Activated CD4-positive, CD25-positive, alpha-beta regulatory T cell treated with anti-CD3 and anti-CD28 coated beads, Interleukin-2, amount 50 U/mL, for 24 hours (primary cell): ENCODE measurements at places on chromosomes 7 and 10.

GRCh38 chr7:77407906-77408305 lies 8.2 kb downstream of the GSAP start:
- no peak for ATAC-seq

DNA sequence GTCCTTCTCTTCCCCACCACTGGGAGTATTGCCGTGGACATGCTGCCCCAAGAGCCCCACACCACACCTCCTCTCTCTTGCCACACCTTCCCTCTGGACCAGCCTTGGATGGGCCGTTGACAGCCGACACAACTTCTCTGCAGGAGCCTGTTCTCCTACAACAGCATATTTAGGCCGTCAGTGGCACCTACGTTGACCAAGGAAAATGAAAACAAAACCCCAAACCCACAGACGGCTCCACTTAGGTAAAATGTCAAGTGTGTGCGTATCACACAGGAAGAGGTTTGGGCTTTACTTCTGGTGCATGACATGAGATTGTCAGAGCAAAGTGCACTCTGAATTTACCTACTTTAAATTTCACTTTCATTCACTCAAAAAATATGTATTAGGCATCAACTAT lies 246.6 kb downstream of the ZMYND11 start:
- ATAC-seq, result no peak

GRCh38 chr10:4399556-4399955 lies 426.5 kb upstream of the AKR1E2 start:
- no peak for ATAC-seq

DNA sequence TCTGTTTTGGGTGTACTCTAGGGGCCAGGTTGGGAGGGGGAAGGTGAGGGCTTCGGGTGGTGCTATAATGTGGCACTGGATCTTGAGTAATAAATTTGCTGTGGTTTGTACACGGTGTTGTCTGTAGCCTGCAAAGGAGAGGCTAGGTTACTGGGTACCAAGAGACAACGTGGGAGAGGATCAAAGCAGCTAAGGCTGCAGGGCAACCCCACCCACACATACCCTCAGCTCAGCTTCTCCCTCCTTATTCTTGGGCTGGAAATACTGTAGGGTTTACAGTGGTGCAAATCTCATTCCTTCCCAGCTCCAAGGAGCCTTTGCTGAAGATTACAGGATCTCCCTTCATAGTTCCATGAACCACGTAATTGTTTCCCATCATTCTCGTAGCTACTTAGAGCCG lies 1.9 kb upstream of the FSCN3 start:
- no peak for ATAC-seq

- ATAC-seq, result no peak
These were observed 60.3 kb upstream of the SP4 start for GRCh38 chr7:21367537-21367936.

DNA sequence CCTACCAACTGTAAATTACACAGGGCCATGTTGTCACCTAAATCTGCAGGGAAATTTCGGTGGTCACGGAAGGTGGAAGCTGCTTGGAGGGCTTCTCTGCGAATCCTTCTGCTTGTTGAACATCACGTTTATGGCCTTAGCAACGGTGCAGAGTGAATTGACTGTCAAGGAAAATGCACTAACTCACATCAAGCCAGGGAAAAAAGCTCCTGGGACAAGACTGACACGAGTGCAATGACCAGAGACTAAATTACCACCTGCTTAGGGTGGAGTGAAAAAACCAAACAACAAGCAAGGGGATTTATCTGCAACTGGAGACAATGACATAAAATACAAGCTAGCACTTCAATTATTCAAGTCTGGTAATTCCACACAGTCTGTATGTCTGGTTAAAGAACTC lies 211.2 kb downstream of the JAZF1 start:
- ATAC-seq, result no peak

- ATAC-seq, result no peak
These were observed 374.6 kb upstream of the GHITM start for GRCh38 chr10:83764666-83765065.

DNA sequence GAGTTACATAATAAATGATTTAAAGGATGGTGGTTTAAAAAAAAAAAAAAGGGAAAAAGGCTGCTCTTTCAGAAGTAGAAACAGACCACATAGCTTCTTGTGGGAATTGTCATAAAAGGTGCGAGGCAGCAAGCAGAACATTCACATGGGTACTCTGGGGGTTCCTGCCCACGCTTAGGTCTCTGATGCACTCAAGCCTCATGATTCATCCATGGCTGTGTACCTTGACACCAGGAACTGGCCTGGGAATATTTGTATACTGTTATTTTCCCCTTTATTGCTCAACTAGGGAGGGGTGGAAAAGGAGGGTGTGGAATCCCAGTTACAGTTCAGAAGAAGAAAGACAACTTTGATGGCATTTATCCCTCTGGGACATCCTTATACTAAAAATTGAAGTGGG lies 4.0 kb downstream of the PON2 start:
- ATAC-seq, result no peak

- peak; percentile 54 for ATAC-seq
These were observed at the start of gene BMPR1A for GRCh38 chr10:86756511-86757112. BMPR1A (plus strand) TSS chr10:86756619; CDS start chr10:86876019, 119,400 bp downstream.

- ATAC-seq, result no peak
These were observed 75.5 kb upstream of the RPA3 start for GRCh38 chr7:7793921-7794320.

- ATAC-seq, result peak; percentile 51
These were observed 87.8 kb downstream of the BTRC start for GRCh38 chr10:101441541-101442455.

DNA sequence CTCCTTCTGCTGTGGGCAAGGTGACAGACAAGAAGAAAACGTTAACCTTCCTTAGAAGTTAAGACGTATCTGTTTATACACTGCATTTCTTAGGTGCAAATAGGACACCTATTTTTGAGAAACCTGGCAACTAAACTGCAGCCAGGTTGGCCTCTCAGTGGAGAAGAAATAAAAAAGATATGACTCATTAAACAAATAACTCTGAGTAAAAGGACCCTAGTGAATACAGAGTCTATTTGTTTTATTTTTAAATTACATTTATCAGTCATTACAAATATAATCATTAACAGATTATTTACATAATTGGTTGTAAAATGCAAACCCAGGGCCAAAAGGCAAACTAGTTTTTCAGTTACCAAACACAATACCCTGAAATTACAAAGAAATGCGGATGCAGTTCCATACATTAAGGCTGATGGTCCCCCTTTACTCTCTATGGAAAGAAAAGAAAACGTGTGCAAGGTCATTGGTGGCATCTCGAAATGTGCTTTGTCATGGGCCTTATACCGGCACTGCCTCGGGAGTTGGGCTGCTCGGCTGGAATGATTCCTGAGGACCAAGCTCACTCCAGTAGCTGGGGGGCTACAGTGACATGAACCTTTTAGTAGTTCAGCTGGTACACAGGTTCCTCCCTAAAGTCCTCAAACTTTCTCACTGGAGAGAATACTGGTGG lies 38.4 kb downstream of the ADRB1 start:
- no peak for ATAC-seq

- no peak for ATAC-seq
These were observed 205.4 kb upstream of the VSTM2A start for GRCh38 chr7:54336800-54337199.

- ATAC-seq, result no peak
These were observed 78.8 kb downstream of the PDSS1 start for GRCh38 chr10:26776258-26776657.

- no peak for ATAC-seq
These were observed 13.4 kb downstream of the CTBP2 start for GRCh38 chr10:125146791-125147579.

- ATAC-seq, result no peak
These were observed 540.1 kb upstream of the FZD8 start for GRCh38 chr10:36182179-36182566.

GRCh38 chr10:70758757-70759514 lies 26.2 kb downstream of the TBATA start:
- peak; percentile 27 for ATAC-seq

GRCh38 chr7:75533926-75534325 lies 41.8 kb downstream of the SPDYE5 start:
- no peak for ATAC-seq

- peak; percentile 70 for ATAC-seq
These were observed 108.2 kb downstream of the PIP4K2A start for GRCh38 chr10:22606164-22606614.

DNA sequence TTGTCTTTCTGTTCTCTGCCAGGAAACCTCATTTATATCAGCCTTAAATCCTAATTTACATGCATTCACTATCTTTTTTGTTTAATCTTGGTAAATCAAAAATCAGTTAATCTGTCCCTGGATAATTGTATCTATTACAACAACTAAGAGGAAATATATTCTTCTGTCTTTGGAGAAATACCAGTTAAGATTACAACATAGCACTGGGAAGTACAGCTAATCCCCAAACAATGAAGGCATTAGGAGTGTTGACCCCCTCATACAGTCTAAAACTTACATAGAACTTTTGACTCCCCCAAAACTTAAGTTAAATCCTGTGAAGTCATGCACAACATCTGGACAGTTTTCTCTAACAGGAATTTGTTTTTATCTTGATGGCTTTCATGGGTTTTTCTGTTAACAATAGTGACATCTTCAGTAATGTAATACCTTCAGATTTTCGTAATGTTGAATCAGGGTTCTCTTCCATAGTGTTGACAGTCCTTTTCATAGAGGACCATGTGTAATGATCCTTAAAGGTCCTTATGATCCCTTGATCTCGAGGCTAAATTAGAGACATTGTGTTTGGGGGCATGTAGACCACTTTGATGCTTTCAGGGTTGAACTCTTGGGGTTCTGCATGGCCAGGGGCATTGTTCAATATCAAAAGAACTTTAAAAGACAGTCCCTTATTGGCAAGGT lies 24.1 kb upstream of the ABCC2 start:
- ATAC-seq, result no peak

- peak; percentile 29 for ATAC-seq
These were observed 460 bp downstream of the ANXA11 start for GRCh38 chr10:80204677-80205476.

GRCh38 chr7:128174386-128174785 lies 66.7 kb upstream of the LEP start:
- no peak for ATAC-seq

DNA sequence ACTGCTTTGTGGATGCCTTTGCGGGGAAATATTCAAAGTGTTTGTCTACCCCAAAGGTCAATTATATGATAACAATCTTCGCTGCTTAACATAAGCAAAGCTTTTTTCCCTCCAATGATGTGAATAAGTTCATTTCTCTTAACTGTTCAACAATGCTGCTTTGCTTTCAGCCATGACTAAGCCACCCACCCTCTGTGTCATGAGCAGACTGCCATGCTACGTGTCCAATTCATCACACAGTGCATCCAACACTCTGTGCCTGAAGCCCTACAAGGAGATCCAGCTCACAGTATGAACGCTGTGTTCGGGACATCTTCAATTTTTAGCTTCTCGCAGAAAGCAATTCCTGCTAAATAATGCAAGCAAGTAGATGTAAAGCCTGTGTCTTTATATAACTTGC lies 5.7 kb upstream of the TAS2R40 start:
- ATAC-seq, result no peak

DNA sequence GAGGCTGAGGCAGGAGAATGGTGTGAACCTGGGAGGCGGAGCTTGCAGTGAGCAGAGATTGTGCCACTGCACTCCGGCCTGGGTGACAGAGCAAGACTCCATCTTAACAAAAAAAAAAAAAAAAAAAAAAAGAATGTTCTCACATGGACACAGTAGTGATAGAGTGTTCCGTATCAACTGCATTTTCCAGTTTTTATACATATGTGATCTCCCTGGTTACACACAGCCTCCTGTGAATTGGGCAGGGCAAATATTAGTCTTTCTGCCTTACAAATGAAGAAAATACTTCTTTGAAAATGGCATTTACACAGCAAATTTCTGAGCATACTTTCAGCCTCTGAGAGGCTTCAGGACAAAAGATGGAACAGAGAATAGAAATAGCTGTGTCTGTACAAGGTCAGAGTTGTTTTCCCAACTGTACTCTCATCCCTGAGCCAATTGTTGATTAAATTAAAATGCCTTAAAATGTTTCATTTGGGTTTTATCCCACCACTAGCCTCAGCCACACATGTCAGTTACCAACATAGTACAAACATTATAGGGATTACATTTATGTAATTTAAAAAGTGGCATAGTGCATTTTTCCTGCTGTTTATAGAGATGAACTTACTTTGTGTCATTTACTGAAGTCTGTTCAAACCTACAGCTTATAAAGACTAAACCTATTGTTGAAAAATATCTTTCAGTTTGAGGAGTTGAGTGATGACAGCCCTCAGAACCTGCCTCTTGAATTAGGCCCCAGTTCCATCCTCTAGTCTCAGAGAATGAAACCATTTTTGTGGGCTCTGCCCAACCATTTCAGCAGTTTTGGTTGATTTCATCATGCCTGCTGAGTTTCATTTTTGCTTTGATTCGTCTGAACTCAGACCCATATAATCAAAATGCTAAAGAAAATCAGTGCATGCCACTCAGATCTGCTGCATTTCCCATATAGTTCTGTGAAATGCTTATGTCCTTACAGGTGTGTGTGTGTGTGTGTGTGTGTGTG lies 609.4 kb upstream of the C7orf33 start:
- peak; percentile 70 for ATAC-seq

GRCh38 chr7:38953971-38954370 lies 23.7 kb upstream of the POU6F2 start:
- no peak for ATAC-seq

DNA sequence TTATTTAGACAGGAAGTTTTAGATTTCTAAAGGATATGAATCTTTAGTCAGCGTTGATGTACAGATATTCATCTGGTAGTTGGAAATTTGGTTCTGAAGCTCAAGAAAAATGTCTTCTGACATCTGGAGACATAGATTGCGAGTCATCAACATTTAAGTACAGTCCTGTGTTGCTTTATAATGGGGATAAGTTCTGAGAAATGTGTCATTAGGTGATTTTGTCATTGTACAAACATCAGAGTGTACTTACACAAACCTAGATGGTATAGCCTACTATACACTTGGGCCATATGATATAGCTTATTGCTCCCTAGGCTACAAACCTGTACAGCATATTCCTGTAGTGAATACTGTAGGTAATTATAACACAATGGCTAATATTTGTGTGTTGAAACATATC lies 49.6 kb upstream of the UBN2 start:
- ATAC-seq, result no peak

GRCh38 chr10:132679217-132679595 lies 106.7 kb downstream of the NKX6-2 start:
- ATAC-seq, result no peak

DNA sequence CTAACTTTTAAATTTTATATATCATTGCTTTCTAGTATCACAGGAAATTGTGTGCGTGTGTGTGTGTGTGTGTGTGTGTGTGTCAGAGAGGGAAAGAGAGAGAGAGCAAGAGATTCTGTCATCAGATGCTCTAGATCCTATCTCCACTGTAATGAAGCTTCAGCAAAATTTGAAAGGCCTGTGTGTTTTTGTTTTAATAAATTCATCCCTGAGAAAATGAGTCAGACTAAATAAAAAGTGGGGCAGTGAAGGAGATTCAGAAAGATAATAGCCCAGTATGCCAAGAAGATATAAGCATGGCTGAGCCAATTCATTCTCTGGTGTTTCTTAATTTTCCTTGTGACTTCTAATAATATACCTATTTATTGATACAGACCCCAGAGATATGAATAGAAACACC lies 184.2 kb upstream of the TMEM196 start:
- ATAC-seq, result no peak

GRCh38 chr10:58836991-58837575 lies 324.4 kb downstream of the BICC1 start:
- no peak for ATAC-seq
